Fibroblast of skin of right biceps (primary cell): ENCODE measurements at places on chromosomes 5 and 9.

DNA sequence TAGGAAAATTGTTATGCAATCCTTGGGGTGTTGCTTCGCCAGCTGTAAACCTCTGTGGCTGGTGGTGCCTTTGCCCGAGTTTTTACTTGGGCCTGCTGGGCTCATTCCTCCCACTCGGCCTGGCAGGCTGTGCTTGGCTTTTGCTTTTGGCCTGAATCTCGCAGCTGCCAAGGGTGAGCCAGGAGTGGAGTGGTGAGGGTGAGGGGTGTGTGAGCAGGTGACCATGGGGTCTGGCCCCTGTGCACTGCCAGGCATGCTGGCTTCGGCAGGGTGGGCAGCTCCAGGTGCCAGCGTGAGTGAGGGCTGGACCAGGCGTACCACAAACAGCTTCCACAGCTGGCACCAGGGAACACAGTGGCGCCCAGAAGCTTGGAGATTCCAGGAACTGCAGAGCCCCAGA lies 12.6 kb upstream of the DHFR start:
- no peak for DNase-seq

- DNase-seq, result no peak
These were observed 108.5 kb downstream of the ELAVL2 start for GRCh38 chr9:23717505-23717904.

- DNase-seq, result peak; percentile 47
These were observed 596 bp downstream of the IRF1 start for GRCh38 chr5:132489871-132490483.

DNA sequence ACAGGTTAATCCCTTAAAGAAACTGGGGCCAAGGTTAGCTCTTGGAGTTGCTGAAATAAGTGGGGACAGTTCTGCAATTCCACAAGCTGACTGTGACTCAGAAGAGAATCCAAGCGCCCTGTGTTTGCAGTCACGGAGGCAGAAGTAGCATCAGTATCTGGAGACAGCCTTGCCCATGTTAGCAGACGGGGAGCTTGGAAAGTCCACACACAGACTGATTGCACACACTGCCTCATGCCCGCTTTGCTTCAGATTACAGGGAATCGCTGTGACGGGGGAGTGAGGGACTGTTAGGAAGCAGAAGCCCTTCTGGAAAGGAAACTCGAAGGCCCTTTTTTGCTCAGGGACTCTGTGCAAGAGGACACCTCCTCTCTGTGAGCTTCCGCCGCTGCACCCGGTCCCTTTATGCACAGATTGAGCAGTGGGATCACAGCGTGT lies 30.9 kb upstream of the PPP1R26 start:
- DNase-seq, result no peak

GRCh38 chr9:71647094-71647591 lies 121.2 kb downstream of the CEMIP2 start:
- peak; percentile 85 for DNase-seq

GRCh38 chr5:129771058-129771838 lies 23.4 kb downstream of the MINAR2 start:
- peak; percentile 59 for DNase-seq

DNA sequence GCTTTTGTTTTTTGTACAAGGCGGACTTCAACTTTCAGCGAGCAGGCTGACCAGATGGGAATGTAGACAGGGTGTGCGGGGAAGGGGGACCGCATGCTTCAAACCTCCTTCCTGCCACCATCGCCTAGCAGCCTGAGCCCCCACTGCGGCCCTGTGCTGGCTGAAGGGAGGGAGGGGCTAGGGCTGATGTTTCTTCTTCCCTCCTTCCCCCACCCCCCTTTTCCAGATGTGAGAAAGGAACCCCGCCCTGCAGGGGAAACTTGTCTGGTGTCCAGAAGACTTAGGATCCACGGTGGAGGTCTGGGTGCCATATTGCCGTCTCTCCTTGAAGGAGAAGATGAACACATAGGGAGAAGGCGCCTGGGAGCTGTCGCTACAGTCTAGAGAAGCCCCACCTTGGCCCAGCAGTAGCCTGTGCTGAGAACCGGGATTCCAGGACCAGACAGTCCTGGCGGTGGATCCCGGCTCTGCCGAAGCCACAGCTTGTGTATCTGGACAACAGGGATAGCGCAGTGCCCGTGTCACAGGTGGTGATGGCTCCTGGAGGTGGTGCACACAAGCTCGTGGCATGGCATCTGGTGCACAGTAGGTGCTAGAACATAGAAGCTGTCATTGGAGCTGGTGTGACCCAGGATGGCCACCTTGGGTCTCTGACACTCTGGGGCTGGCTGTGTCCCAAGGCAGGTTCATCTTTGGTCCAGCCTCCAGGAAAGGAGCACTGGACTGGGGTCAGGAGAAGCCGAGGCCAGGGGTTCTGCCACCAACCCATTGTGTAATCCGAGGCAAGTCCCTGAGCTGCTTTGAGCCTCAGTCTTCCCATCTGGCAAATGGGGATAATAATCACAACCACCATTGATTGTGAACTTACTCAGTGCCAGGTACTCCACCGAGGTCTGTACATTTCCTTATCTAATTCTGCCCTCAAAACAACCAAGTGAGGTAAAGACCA lies 205.6 kb downstream of the C9orf50 start:
- peak; percentile 27 for DNase-seq

GRCh38 chr9:87686520-87687090 lies 39.3 kb upstream of the CTSL start:
- DNase-seq, result no peak

- DNase-seq, result peak; percentile 70
These were observed 204.5 kb downstream of the FBXL7 start for GRCh38 chr5:15704397-15704947.

DNA sequence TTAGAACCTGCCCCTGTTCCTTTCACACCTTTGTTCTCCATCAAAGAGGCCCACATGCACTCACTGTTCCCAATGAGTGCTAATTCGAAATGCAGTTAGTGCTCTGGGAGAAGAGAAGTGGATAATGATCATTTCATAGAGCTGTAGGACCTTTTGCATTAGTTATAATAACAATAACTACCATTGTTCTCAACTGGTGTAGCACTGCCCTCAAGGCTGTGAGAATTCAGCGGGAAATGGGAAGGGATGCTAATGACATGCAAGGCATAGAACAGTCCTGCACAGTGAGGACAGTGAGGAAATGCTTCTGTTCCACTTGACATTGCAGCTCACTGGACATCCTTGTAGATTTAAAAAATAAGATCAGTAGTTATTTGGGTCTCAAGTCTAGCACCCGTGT lies 187.4 kb downstream of the FBXL7 start:
- no peak for DNase-seq

GRCh38 chr5:68464424-68464823 lies 248.9 kb downstream of the PIK3R1 start:
- DNase-seq, result peak; percentile 52

GRCh38 chr5:102283102-102283797 lies 12.8 kb downstream of the SLCO4C1 start:
- no peak for DNase-seq
